ENCODE measurements at places on chromosomes 13 and 19.
A peak's percentile ranks its signal among the peaks of the same experiment; 100 is the strongest.

- no peak for DNase-seq
Observed at GRCh38 chr13:52061587-52061986, 37.1 kb downstream of the UTP14C start.

DNA sequence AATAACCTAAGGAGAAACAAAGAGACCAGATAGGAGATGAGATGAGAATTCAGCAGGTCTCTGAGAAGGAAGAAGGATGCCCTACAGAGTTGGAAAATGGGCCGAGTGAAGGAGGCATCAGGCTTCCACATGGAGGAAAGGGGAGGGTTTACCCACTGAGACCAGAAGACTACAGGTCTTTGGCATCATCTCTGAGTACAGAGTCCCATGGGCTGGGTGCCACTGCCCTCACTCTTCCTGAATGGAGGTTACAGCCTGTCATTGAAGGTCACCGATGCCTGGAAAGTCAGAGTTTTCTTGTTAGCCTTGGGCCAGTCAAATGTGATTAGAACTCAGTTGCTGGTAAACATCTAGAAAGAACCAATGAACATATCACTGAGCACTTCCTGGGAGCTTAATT is 9.9 kb downstream of the ZNF302 start:
- DNase-seq: no peak

GRCh38 chr13:43935878-43936277 is 56.2 kb downstream of the LACC1 start:
- DNase-seq: no peak

GRCh38 chr19:19425170-19425875 is 19.8 kb downstream of the GATAD2A start:
- no peak for DNase-seq

GRCh38 chr13:30907121-30907861 is 1.2 kb downstream of the MEDAG start:
- DNase-seq: no peak

DNA sequence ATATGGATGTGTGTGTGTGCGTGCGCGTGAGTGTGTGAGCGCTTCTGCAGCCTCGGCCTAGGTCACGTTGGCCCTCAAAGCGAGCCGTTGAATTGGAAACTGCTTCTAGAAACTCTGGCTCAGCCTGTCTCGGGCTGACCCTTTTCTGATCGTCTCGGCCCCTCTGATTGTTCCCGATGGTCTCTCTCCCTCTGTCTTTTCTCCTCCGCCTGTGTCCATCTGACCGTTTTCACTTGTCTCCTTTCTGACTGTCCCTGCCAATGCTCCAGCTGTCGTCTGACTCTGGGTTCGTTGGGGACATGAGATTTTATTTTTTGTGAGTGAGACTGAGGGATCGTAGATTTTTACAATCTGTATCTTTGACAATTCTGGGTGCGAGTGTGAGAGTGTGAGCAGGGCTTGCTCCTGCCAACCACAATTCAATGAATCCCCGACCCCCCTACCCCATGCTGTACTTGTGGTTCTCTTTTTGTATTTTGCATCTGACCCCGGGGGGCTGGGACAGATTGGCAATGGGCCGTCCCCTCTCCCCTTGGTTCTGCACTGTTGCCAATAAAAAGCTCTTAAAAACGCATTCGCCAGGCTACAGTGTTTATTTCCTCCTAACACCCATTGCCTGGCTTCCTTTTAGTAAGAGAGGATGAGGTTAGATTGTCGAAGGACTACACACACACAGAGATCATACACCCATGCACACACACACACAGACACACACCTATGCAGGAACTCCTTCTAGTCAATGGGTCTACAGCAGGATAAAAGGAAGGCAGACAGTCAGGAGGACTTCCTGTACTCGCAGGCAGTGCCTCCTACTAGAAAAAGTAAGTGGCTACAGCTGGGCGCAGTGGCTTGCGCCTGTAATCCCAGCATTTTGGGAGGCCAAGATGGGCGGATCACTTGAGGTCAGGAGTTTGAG is 7.1 kb downstream of the FOSB start:
- peak; percentile 82 for DNase-seq

DNA sequence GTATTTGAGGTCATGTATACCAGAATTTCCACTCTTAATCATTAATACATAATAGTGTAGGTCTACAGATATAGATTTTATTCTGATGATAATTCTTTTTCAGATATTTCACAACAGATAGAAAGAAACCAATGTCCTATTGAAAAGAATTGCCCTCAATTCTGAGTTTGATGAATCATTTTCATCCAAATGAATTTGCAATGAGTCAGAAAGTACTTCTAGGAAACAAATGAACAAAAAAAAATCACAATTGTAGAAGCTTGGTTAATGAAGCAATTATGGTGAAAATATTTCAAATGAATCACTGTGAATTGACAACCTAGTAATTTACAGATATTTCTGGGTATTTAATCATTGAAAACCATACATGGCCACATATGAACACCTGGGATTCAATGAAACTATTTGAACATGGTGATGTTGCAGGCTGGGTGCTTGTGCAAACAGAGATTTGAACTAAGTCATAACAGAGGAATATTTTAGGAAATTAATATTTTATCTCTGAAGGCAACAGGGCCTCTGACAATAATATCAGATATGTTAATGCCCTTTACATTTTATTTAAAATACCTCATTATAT is 360.9 kb downstream of the SLITRK5 start:
- DNase-seq: no peak

GRCh38 chr19:7817801-7818200 is 12.2 kb upstream of the EVI5L start:
- DNase-seq: no peak

GRCh38 chr13:63175536-63175935 is 1759.9 kb upstream of the PCDH20 start:
- DNase-seq: no peak

DNA sequence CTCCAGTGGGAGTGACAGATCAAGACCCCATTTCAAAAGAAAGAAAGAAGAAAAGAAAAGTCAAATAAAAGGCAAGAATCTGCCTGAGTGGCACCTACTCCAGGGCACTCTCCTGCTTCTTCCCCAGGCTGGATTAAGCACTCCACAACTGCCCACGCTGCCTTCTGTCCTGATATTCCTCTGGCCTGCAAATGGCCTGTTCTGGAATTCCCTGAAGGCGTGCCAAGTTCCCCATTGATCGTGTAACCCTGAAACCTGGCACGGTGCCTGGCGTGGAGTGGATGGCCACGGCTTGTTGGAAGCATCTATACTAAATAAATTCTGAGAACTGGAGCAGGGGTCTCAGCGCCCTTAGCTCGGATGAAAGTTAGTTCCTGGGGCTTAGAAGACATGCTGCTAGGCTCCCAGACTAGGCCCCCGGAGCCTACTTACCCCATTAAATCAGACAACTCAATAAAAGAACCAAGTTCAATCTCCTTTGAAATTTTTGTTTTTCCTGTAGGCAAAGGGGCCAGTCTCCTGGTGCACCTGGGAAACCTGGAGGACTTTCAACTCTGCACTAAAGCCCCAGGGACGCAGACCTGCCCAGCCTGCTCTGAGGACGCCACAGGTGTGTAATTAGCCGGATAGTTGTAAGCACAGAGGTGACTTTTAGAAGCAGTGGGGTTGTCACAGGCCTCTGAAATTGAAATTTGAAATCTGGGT is 21.9 kb downstream of the ANKRD27 start:
- peak; percentile 65 for DNase-seq

DNA sequence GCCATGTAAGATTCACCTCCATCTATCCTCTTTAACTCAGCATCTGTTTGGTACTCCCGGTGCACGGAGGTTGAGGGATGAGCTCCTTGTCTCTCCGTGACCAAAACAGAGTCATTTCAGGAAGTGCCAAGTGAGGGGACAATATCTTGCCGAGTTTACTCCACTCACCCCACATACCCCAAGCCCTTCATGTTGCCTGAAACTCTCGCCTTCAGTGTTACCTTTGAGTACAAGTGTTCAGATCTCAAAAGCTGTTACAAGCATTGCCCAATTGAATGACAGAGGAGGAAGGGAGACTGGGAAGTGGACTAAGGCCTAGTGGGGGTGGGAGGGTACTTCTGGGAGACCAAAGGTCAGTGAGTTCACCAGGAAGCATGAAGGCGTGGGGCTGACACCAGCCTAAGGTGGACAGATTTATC is 6.0 kb upstream of the SIGLEC12 start:
- no peak for DNase-seq

DNA sequence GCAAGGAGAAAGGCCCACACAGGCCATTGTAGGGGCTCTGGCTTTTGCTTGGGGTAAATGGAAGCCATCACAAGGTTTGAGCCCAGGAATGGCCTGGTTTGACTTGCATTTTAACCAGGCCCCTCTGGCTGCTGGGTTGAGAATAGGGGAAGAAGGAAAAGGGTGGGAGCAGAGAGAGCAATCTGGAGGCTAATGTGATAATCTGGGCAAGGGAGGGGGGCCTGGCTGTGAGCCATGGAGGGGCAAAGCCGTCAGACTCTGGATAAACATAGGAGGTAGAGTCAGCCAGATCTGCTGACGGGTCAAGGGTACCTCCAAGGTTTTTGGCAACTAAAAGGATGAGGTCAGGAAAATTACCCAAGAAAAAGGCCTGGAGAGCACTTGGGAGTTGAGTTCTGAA is 41.6 kb downstream of the RFX2 start:
- peak; percentile 79 for DNase-seq

DNA sequence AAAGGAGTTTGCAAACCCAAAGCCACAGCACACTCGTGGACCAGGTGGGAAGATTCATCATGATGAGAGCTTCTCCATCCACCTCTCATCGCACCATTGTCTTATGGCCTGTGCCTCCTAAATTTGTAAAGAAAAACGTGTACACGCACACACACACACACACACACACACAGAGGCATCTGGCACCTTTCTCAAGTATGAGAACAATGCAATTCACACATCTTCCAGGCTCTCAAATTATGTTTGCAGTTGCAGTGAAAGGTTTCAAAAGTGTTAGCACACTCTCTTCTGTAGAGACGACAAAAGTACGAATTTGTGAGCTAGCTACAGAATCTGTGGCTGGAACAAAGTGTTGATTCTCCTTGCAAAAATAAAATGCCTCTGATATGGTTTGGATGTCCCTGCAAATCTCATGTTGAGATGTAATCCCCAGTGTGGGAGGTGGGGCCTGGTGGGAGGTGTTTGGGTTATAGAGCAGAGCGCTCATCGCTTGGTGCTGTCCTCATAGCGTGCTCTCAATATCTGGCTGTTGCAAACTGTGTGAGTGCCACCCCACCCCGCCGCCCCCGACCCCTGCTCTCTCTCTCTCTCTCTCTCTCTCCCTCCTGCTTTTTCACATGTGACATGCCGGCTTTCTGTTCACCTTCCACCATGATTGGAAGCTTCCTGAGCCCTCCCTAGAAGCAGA is 21.8 kb upstream of the RAB20 start:
- no peak for DNase-seq

DNA sequence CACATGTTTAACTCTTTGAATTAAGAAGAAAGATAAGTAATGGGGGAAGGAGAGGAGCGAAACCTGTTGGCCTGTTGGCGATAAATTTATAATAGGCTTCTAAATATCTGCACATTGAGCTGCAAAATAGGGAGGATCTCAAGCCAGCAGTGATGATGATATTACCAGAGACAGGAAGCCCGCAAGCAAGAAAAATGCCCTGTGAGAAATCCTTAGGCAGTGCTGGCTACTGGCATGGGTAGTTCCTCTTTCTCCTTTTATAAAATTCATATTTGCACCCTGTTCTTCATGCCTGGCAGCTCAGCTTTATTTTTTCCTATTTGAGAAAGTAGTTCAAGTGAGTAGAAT is 858 bp upstream of the USP12 start:
- DNase-seq: no peak

- DNase-seq: no peak
Observed at GRCh38 chr13:30115257-30115600, 192.1 kb downstream of the KATNAL1 start.

GRCh38 chr19:14363183-14364097 is 17.8 kb upstream of the ADGRE5 start:
- peak; percentile 90 for DNase-seq

GRCh38 chr13:113458253-113459065 is 5.2 kb upstream of the ADPRHL1 start:
- no peak for DNase-seq

DNA sequence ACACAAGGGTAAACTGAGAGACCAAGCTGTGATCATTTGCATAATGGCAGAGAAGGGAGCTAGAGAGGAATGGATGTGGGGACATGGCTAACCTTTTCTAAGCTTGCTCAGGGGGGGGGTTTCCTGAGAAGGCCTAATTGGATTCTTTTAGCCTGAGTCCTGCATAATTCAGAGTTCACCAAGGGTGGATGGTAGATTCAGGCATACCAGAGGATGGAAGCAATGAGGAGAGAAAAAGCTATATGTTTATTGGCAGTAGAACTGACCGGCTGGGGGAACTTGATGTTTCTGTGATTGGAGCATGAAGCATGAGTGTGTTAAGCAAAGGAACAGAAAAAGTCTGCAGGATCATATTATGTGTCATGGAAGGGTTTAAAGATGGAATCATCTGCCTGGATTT is 65.9 kb upstream of the KLF12 start:
- DNase-seq: no peak

DNA sequence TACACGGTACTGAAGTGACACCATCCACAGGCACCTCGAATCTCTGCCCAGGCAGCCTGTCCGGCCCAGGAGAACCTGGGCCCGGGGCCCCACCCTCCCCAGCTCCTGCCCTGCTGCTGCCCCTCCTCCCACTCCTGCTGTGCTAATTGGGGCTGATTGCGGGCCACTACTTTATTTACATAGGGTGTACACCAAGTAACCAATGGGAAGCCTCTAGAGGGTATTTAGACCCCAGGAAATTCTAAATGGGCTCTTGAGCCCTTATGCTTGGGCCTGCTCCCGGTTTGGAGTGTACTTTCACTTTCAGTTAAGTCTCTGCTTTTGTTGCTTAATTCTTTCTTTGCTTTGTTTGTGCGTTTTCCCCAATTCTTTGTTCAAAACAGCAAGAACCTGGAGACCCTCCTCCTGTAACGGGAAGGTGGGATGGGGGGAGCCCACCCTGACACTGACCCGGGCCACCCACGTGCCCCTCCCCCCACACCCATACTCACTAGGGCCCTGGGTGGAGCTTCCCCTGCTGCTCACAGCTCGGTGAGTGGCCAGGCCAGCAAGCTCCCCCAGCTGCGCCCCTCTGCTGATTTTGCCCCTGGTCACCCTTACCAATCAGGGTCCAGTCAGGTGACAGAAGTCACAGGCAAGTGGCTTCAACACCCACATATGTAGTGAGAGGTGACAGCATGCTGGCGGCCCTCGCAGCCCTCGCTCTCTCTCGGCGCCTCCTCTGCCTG is 9.4 kb downstream of the SCGB2B2 start:
- peak; percentile 51 for DNase-seq
